Foreskin melanocyte (primary cell): ENCODE measurements at places on chromosomes 4 and X.
A peak's percentile ranks its signal among the peaks of the same experiment; 100 is the strongest.

GRCh38 chr4:138892483-138893407 lies 122.8 kb upstream of the NOCT start:
- DNase-seq: no peak

DNA sequence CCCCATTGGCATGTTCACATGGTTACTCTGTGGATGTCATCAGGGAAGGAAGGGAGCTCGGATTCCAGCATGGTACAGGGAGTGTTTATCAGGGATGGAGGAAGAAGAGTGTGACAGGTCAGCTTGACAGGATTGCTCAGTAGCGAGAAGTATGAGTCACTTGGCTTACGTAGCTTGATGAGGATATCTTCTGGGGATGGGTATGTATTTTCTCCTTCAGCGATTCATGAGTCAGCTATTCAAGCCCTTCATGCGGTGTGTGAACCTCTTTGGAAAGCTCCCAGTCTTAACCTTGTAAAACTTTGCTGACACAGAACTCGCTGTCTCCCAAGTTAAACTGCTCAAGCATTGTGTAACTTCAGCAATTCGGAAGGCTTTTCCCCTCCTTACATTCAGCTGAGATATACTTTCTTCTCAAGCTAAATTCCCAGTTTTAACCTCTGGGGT lies 275.4 kb downstream of the ARHGAP10 start:
- DNase-seq: no peak

DNA sequence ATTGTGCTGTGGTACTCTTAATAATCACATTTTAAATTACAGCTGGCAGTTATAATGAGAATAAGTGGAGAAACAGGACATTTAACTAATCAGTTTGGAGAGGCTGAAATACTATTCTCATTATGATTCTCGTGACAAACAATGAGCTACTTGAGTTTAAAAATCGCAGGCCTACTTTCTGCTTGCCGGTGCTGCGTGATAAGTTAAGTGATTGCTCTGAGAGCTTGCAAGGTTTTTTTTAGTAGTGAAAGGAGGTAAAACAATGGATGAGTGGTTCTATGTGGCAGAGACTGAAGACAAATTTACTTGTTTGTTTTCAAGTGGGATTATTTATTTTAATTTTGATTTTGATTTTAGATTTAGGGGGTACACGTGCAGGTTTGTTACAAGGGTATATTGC lies 114.0 kb downstream of the RAPGEF2 start:
- no peak for DNase-seq

DNA sequence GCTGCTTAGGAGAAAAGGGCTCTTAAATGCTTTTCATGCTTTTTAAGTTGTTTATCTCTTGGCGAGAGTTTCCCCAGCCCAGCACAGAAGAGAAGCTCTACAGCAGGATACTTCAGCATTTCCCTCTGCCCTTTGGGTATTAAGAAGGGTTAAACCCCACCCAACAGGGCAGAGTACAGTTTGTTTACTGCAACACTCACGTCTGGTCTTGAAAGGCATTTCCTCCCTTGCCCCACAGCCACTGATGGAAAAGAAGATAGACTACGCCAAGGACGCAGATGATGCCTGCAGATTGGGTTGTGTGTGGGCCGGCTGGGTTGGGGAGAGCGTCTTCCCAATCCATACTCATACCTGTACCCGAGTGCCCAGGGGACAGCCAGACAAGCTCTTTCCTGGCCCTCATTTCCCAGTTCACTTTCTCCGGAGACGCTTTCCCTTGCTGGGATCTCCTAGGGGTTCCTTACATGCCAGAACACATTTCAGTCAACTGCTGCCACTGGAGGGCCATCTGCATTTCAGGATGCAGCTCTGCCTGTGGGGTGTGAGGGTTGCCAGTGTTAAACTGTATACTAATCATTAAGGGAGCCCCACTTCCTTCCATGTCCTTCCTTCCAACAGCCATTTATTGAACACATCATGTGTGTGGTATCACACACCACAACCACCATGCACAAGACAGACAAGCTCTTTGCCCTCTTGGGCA lies 96.5 kb upstream of the DHX15 start:
- no peak for DNase-seq

GRCh38 chr4:101711590-101712260 lies 78.8 kb upstream of the BANK1 start:
- no peak for DNase-seq

DNA sequence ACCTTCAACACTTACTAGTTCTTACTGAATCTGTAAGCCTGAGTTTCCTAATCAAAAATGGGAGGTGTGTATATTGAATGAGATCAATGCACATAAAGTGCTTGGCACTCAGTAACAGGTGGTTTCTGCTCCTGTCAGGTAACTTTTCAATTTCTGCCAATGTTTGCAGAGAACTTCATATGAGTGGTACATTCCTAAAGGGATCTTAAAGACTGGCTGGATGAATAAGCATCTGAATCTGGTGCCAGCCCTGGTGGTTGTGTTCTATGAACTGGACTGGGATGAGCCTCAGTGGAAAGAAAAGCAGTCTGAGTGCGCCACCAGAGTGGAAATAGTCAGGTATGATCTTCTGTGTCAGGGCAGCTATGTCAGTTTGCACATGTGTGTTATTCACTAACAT lies 7.0 kb downstream of the TRAPPC11 start:
- no peak for DNase-seq

GRCh38 chr4:151876381-151876988 lies 115.7 kb upstream of the GATB start:
- DNase-seq: no peak

DNA sequence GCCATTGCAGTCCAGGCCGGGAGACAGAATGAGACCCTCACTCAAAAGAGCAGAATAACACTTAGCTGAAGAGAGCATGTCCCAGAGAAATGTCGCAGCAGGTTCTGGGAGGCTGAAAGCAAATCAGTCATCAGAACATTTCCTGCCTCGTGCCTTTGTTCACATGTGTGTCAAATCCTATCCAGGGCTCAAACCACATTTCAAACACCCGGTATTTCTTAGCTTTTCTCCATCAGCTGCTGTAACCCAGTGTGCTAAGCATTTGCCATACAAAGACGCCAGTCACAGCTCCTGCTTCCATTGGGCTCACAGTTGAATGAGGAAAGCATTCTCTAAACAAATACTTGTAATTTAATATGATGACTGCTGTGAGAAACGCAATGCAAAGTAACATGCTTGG lies 6.0 kb downstream of the PALLD start:
- peak; percentile 45 for DNase-seq

- no peak for DNase-seq
Observed at GRCh38 chr4:82381661-82382296, 8.0 kb upstream of the HNRNPD start.

- peak; percentile 55 for DNase-seq
Observed at GRCh38 chrX:9403374-9403773, 61.5 kb upstream of the TBL1X start.

GRCh38 chrX:107273795-107274194 lies 67.4 kb downstream of the DNAAF6 start:
- DNase-seq: no peak

GRCh38 chr4:80336582-80336981 lies 1.1 kb downstream of the CFAP299 start:
- DNase-seq: no peak

DNA sequence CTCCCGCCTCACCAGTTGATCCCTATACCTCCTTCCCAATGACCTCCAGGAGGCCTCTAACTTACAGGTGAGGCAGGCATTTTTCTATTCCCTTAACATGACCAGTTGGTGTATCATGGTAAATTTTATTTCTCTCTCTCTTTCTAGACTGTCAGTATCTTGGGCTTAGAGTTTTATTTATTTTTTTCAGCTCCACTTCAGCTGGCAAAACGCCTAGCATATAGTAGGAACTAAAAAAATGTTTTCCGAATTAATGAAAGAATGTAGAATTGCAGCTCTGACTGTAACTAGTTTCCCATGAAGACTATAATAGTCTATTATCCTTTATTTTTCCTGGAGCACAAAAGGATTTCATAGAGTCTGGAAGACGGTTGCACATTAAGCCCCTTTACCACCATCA lies 84.8 kb downstream of the PDE5A start:
- DNase-seq: peak; percentile 33

- peak; percentile 35 for DNase-seq
Observed at GRCh38 chr4:54091637-54092404, 8.1 kb upstream of the GSX2 start.

DNA sequence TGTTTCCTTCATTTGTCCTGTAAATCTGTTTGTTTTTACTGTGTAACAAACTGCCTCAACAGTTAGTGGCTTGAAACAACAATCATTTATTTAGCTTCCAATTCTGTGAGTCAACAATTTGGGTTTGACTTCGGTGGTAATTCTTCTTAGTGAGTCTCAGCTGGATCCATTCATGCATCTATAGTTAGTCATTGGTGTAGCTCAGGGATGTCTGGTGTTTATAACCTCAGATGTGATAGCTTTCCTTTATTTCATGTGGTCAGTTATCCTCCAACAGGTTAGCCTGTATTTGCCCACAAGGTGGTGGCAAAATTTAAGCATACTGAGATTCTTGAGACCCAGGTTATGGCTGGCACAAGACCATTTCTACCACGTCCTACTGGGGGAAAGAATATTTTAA lies 1267.2 kb downstream of the RAPGEF2 start:
- DNase-seq: no peak

- DNase-seq: no peak
Observed at GRCh38 chrX:136170139-136170800, 22.9 kb downstream of the FHL1 start.

GRCh38 chr4:55001538-55001937 lies 123.9 kb downstream of the KDR start:
- no peak for DNase-seq

- no peak for DNase-seq
Observed at GRCh38 chrX:38799995-38800580, 1.2 kb upstream of the MID1IP1 start.

GRCh38 chr4:146621-147020 lies 22.3 kb downstream of the ZNF718 start:
- no peak for DNase-seq

DNA sequence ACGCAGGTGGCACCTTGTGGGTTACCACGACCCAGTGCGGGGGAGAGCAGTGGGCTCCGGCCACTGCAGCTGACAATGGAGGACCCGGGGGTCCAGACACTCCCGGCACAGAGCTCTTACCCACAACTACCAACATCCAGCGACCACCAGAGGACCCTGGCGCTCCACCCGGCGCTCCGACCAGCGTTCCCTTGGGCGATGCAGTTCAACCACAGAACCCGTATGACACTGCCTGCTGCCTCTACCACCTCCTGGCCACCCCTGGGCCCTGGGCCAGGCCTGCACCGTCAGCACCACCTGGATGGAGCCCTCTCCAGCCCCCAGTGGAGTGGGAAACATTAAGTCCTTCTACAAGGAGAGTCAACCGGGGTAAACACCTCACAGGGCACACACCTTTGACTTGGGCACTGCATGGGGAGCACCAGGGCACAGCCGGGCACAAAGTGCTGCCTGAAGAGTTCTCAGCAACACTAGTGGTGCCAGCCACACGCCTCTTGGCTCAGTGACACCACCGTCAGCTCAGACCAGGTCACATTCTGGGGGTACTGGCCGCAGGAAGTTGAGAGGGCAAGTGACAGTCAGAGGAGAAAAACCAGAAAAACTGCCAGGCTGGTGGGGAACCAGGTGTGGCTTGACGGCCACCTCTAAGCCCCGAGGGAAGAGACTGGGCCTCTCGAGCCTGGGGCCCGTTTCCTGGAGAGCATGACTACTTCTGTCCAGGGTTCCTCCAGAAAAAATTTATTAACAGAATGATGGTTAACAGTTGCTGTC lies 2.6 kb downstream of the CTBP1 start:
- no peak for DNase-seq

- DNase-seq: peak; percentile 54
Observed at GRCh38 chr4:78293348-78293747, 236.2 kb downstream of the FRAS1 start.

DNA sequence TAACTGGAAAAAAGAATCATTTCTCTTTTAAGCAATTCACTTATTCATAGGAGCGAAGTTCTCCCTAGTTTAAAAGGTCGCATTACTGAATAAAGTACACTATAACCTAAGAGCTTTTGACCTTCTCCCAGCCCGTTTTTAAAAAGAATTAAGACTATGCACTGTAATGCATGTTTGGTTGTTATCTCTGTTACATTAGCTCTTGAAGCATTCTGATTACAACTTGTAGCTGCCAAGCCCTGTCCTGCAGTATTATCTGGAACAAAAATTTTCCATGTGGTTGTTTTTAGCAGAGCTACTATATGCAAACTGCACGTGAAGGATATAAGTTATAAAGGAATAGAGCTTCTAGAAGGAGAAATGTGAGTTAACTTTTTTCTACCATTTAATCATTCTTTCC lies 8.1 kb downstream of the GAB1 start:
- no peak for DNase-seq

- peak; percentile 33 for DNase-seq
Observed at GRCh38 chr4:73019462-73020047, 50.0 kb downstream of the COX18 start.

DNA sequence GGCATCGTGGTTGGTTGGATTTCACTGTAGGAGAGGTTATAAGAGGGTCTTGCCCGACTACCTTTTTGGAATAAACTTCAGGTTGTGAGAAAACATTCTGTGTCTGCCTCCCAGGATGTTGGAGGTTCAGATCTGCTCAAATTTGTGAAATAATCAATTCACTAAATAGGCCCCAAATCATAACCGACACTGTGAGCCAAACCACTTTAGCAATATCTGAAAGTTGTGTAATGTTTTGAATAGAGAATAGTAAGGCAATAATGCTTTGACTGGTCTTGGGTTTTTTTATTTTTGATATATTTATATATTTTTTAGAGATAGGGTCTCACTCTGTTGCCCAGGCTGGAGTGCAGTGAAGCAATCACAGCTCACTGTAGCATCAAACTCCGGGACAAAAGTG lies 131.2 kb downstream of the GLRA3 start:
- DNase-seq: no peak

DNA sequence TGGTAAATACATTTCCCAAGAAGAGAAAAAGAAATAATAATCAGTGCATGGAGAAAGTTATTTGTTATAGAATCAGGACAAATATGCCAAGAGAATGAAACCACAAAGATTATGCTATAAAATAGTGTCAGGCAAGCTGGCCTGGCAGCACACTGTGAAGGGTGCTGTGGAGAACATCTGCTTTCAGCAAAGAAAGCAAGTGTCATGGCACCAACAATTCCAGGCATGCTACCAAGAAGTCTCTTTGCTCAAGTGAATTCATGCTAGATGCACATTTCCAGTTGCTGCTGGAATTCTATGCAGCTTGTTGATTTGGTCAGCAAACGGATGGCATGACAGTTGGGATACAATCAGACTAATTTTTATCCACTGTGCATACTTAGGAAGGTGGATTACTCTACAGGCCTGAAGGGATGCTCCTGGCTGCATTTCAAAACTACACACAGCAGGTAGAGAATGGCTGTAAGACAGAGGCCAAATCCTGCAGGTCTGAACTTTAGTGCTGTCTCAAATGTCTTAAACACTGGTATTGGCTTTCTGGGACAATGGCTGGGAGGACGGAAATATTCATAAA lies 154.6 kb upstream of the FAT1 start:
- DNase-seq: no peak

DNA sequence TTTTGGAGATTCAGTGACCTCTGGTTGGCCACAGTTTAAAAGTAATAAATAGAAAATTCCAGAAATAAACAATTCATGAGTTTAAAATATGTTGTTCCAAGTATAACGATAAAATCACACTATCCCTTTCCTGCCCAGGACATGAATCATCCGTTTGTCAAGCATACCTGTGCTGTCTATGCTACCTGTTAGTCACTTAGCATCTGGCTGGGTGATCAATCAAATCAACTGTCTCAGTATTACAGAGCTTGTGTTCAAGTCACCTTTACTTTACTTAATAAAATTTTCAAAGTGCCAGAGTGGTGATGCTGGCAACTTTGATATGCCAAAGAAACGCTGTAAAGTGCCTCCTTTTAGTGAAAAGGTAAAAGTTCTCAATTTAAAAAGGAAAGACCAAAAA lies 979.5 kb upstream of the NDST4 start:
- no peak for DNase-seq

- no peak for DNase-seq
Observed at GRCh38 chr4:2354118-2354517, 64.3 kb downstream of the ZFYVE28 start.
